Fibroblast of lung (primary cell): ENCODE measurements at places on chromosomes 2 and 18. TPM values are rescaled to one million over a fixed set of nuclear protein-coding genes. Genes with fewer than 3 reads are reported as not detected.

GRCh38 chr2:240620859-240621258, 4.4 kb upstream of the GPR35 start:
- H3K27ac ChIP-seq = no peak overlapping the region
- no peak overlapping the region for H3K4me3 ChIP-seq
- no peaks in the 10 kb centered on the region for H3K36me3 ChIP-seq
- H3K27me3 ChIP-seq = no peaks in the 10 kb centered on the region
- DNase-seq = no peak

The KIAA2012 gene
- total RNA-seq = under 0.01 TPM in 1 of 2 replicates, not detected in the other

DNA sequence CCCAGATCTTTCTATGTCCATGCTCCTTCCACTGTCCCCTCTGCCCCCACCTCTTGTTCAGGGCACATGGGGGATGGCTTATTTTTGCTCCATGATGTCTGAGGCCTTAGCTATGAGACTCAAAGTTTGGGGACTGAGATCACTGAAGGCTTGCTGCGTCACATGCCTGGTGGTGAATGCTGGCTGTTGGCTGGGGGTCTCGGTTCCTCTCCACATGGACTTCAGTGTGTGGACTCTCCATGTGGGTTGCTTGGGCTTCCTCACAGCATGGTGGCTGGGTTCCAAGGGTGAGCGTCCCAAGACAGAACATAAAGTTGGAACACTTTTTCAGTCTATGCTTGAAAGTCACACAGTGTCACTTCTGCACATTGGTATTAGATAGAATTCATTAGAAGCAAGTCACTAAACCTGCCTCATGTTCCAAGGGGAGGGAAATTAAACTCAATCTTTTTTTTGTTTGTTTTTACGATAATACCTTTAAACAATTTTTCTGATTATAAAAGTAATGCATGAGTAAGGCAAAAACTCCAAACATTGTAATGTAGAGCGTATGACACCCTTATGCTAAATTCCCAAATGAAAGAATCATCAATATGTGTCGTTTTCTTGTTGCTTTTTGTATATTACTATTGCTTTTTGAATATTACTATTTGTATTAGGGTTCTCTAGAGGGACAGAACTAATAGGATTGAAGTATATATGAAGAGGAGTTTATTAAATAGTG, 111.7 kb downstream of the MYCN start:
- no peaks in the 10 kb centered on the region for H3K36me3 ChIP-seq
- DNase-seq = no peak
- H3K4me3 ChIP-seq = no peak overlapping the region
- H3K27ac ChIP-seq = no peak overlapping the region

DNA sequence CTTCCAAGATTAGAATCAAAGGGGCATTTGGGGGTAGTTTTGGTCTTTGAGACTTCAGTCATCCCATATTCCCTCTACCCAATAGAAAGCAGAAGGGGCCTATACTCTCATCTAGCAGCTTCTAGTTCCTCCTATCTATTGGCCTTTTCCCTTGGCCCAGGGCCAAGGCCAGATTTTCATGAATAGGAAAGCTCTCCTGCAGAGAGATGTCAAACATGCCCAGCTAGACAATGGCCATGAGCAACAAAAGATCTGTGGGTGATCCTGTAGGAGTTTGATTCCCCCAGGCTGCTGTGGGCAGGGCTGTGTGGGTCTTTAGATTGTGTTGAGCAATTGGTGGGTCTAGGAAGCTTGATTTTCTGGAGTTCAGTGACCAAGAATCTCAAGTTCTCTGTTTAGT, 2.9 kb upstream of the ADCYAP1 start:
- no peak overlapping the region for H3K4me3 ChIP-seq
- H3K27ac ChIP-seq = no peak overlapping the region
- H3K27me3 ChIP-seq = peaks cover 28% of the 10 kb centered on the region

- H3K27me3 ChIP-seq = peaks cover 2% of the 10 kb centered on the region
- H3K36me3 ChIP-seq = no peaks in the 10 kb centered on the region
- H3K27ac ChIP-seq = no peak overlapping the region
- no peak for DNase-seq
Observed at GRCh38 chr2:70475266-70475665, 78.4 kb downstream of the TGFA start.

The PPP4R3B gene
- 50.1 and 51.4 TPM in 2 replicates for total RNA-seq

DNA sequence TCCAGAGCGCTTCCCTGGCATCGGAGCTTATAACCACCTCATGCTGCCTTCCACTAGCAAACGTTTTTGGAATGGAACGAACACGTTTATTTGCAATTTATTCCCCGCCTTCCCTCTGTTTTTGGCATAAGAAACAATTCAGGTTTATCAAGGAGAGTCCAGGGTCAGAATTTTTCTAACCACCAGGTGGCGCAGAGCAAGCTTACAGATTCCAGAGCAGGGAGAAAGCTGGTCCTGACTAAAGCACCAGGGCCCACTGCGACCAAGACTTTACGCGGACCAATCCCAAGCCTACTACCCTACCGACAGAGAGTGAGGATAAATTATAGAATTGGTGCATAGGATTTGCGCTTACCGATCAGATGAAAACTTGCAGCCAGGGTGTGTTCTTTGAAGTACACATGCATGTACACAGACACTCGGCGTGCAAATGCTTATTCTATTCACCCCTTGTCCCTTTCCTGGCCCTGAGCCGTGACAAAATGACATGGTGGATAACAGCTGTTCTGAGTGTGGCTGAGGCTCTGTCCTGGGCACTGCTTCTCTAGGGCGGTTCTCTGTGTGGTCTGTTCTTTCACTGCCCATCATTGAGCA, 34.7 kb downstream of the NAPG start:
- no peaks in the 10 kb centered on the region for H3K4me1 ChIP-seq
- DNase-seq = peak; percentile 60
- H3K36me3 ChIP-seq = no peaks in the 10 kb centered on the region
- H3K27me3 ChIP-seq = no peaks in the 10 kb centered on the region
- H3K27ac ChIP-seq = no peak overlapping the region

The CNGA3 gene
- under 0.01 TPM in 2 replicates for total RNA-seq

The TM4SF20 gene
- total RNA-seq = not detected in 2 replicates

The MYCN gene
- total RNA-seq = not detected in 2 replicates

GRCh38 chr2:240481720-240482119, 46.3 kb downstream of the GPC1 start:
- H3K27ac ChIP-seq = no peak overlapping the region
- H3K4me3 ChIP-seq = no peak overlapping the region

DNA sequence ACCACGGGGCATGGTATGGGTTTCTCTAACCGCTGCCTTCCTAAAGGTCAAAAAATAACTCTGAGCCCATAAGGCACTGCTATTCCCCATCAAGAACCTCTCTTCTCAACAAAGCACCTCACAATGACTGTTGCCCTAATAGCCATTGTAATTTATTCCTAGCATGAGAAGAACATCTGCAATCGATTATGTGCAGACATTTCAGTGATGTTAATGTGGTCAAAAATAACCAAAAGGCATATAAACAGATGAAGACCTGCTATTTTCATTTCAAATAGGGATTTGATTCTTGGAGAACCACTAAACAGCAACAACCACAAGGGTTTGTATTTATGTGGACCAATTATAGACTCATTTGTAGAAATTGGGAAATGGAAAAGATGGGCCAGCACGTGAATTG, 356.6 kb downstream of the FBXO15 start:
- DNase-seq = peak; percentile 60
- H3K4me1 ChIP-seq = no peaks in the 10 kb centered on the region
- H3K27me3 ChIP-seq = no peaks in the 10 kb centered on the region
- H3K27ac ChIP-seq = no peak overlapping the region

The MALL gene
- 3.1 and 3.3 TPM in 2 replicates for total RNA-seq

- no peak overlapping the region for H3K27ac ChIP-seq
- peak; percentile 4 for DNase-seq
- H3K4me1 ChIP-seq = no peaks in the 10 kb centered on the region
- peak overlapping the region; percentile 47 for H3K4me3 ChIP-seq
Observed at GRCh38 chr2:232632904-232633412, 446 bp upstream of the EFHD1 start.

- DNase-seq = peak; percentile 88
- H3K27ac ChIP-seq = no peak overlapping the region
- no peaks in the 10 kb centered on the region for H3K27me3 ChIP-seq
- H3K36me3 ChIP-seq = no peaks in the 10 kb centered on the region
- no peaks in the 10 kb centered on the region for H3K4me1 ChIP-seq
Observed at GRCh38 chr18:72460210-72460680, 83.9 kb downstream of the CBLN2 start.

GRCh38 chr2:86143307-86143706, 37.3 kb downstream of the PTCD3 start:
- peaks cover 12% of the 10 kb centered on the region for H3K36me3 ChIP-seq
- H3K4me1 ChIP-seq = no peaks in the 10 kb centered on the region
- no peaks in the 10 kb centered on the region for H3K27me3 ChIP-seq
- no peak overlapping the region for H3K4me3 ChIP-seq
- no peak for DNase-seq
- H3K27ac ChIP-seq = no peak overlapping the region

GRCh38 chr2:213004197-213004821, 147.1 kb downstream of the IKZF2 start:
- no peak overlapping the region for H3K4me3 ChIP-seq
- no peaks in the 10 kb centered on the region for H3K4me1 ChIP-seq
- no peaks in the 10 kb centered on the region for H3K36me3 ChIP-seq
- no peak overlapping the region for H3K27ac ChIP-seq
- no peaks in the 10 kb centered on the region for H3K27me3 ChIP-seq

The ANKRD29 gene
- total RNA-seq = 4.1 and 6.9 TPM in 2 replicates

The CIAO1 gene
- total RNA-seq = 85.3 and 101 TPM in 2 replicates

The CFAP65 gene
- total RNA-seq = not detected in 2 replicates

DNA sequence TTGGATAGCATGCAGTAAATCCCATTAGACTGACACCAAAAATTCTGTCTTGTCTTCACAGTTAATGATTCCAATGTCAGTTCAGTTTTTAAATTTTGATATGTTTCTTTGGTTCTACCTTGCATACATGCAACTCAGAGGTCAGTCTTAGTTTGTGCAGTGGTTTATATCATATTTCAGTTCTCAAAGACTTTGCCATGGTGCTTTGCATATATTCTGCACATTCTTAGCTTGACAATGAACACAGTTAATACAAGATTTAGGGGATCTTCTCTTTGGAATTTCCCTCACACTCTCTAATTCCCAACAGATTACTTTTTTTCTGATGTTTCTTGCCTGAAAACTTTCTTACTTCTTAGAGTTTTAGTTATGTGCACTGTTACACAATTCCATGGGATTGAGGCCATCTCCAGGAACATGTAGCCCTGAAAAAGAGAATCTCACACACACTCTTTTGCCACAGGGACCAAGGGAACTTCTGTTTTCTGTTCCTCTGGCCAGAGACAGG, 17.3 kb downstream of the NOL4 start:
- H3K4me1 ChIP-seq = no peaks in the 10 kb centered on the region
- no peaks in the 10 kb centered on the region for H3K36me3 ChIP-seq
- DNase-seq = no peak
- H3K27ac ChIP-seq = no peak overlapping the region
- H3K4me3 ChIP-seq = no peak overlapping the region
- H3K27me3 ChIP-seq = no peaks in the 10 kb centered on the region

GRCh38 chr18:35969676-35970075, 2.8 kb upstream of the RMP24 start:
- H3K4me1 ChIP-seq = peaks cover 2% of the 10 kb centered on the region
- DNase-seq = peak; percentile 19
- no peak overlapping the region for H3K4me3 ChIP-seq
- H3K27ac ChIP-seq = no peak overlapping the region
- H3K27me3 ChIP-seq = no peaks in the 10 kb centered on the region

The BOLL gene
- total RNA-seq = not detected in 2 replicates

DNA sequence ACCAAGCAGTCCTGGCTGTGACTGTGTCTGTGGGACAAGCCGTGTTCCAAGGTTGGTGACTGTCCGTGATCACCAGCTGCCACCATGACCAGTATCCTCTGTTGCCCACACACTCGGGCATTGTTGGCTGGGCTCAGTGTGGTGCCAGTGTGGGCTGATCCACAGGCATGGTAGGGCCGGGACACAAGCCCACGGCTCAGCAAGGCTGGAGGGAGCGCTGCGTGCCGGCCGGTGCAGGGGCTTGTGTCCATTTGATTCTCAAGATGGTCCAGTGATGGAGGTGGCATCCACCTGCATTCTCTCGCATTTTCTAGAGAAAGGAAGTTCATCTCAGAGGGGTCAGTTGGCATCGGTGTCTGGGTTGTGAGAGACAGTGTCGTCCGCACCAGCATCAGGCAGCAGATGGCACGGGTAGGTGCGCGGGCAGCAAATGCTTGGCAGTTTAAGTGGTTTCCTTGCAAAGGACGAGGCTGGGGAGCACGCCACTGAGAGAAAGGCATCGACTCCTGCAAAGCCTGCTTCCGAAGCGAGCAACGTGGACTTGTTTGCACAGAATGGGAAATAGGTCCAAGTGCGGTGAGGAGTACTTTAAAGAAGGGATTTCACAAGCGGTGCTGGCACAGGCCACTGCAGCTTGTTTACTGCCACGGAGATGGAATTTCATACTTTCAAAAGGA, 20.9 kb downstream of the TWIST2 start:
- peak overlapping the region; percentile 24 for H3K27ac ChIP-seq
- no peak overlapping the region for H3K4me3 ChIP-seq

The TEX51 gene
- not detected in 2 replicates for total RNA-seq

- H3K27me3 ChIP-seq = peaks cover 20% of the 10 kb centered on the region
- H3K4me1 ChIP-seq = no peaks in the 10 kb centered on the region
- no peaks in the 10 kb centered on the region for H3K36me3 ChIP-seq
Observed at GRCh38 chr2:108927936-108928659, 60.9 kb downstream of the EDAR start.

GRCh38 chr2:222572264-222572721, 83.6 kb downstream of the FARSB start:
- no peak for DNase-seq
- H3K36me3 ChIP-seq = no peaks in the 10 kb centered on the region
- peak overlapping the region; percentile 49 for H3K27ac ChIP-seq
- no peaks in the 10 kb centered on the region for H3K27me3 ChIP-seq
- no peak overlapping the region for H3K4me3 ChIP-seq

DNA sequence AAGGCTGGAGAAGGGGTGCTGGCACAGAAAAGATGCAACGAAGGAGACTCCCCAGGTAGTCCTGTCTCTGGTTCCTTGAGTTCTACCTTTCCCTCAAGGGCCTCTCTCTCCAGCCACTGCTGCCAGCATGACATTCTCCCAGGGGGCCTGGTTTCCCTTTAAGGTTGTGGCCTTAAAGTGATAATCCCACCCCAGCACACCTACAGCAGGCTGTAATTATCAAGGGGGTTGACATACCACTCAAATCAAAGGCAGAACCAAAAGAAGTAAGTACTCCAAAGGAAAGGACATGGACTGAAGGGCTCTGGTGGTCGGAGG, 127.4 kb upstream of the MSH6 start:
- H3K27me3 ChIP-seq = peaks cover 3% of the 10 kb centered on the region
- H3K4me3 ChIP-seq = no peak overlapping the region

GRCh38 chr18:24474406-24474805, 14.0 kb downstream of the HRH4 start:
- no peak overlapping the region for H3K27ac ChIP-seq
- H3K36me3 ChIP-seq = no peaks in the 10 kb centered on the region

The LOXHD1 gene
- not detected in 2 replicates for total RNA-seq

The AMER3 gene
- total RNA-seq = not detected in 2 replicates

The FAP gene
- total RNA-seq = 81.9 and 96.1 TPM in 2 replicates

The UBE2F gene
- 37.8 and 53.7 TPM in 2 replicates for total RNA-seq
